PC-9 (cell line): ENCODE measurements at places on chromosomes 5 and 9.

DNA sequence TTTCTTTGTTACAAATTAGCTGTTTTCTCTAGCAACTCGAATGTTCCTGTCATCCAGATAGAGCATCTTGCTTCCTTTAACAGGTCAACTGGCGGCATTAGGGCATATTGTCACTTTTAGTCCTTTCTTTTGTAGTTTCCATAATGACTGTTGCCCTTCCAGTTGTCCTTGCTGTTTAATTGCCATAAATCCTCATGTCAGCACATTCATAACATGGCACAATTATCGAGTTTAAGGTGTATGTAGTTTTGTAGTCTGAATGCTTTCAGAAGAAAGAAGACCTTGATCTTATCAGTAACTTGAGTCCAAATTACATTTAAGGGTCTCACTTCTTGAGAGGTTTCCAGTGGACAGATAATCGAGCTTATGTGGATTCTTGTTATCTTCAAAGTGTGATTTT, 161.7 kb upstream of the CDH12 start:
- no peaks in the 10 kb centered on the region for H3K36me3 ChIP-seq
- H3K27ac ChIP-seq: no peak overlapping the region
- no peak for DNase-seq
- no peaks in the 10 kb centered on the region for H3K27me3 ChIP-seq
- no peak overlapping the region for H3K4me3 ChIP-seq

DNA sequence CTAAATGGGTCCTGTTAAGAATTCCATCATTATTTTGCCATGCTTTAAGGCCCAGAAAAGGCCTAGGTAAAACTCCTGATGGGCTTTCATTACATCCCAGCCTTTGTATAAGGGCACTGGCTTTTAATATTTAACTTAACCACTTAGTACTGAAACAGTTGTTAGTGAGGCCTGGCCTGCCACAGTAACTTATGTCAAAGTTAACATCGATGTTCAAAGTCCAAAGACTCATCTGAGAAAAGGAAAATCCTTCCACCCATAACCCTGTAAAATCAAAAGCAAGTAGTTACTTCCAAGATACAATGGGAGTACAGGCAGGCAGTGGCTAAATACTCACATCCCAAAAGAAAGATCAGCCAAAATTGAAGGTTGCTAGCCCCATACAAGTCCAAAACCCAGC, 15.0 kb upstream of the UGT3A1 start:
- H3K4me3 ChIP-seq: no peak overlapping the region
- H3K4me1 ChIP-seq: no peaks in the 10 kb centered on the region
- H3K27me3 ChIP-seq: peaks cover 28% of the 10 kb centered on the region; the same call in 1 of the 2 replicates
- DNase-seq: peak; percentile 32
- no peaks in the 10 kb centered on the region for H3K36me3 ChIP-seq

GRCh38 chr9:117365438-117365837, 49.4 kb downstream of the ASTN2 start:
- H3K4me1 ChIP-seq: no peaks in the 10 kb centered on the region
- no peak overlapping the region for H3K4me3 ChIP-seq
- H3K36me3 ChIP-seq: no peaks in the 10 kb centered on the region
- no peak for DNase-seq
- H3K27me3 ChIP-seq: peaks cover 10% of the 10 kb centered on the region; the same call in 1 of the 2 replicates

DNA sequence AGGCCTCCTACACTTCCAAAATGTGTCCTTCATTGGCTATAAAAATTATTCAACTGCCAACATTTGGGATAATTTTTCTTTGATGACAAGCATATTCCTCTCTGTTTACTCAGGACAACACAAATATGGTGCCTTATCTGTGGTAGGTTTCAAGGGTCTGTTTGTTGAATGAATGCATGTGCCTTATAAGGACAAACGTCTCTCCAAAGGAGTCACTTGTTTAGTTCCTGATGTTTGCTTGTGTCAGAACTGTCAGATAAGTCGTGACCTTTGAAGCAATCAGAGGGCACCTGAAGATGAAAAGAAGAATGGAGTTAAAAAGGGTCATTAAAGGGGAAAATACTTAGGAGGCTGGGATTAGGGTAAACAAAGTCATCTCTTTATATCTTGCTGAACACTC, 3.6 kb upstream of the OR1J2 start:
- no peaks in the 10 kb centered on the region for H3K4me1 ChIP-seq
- H3K4me3 ChIP-seq: no peak overlapping the region
- H3K36me3 ChIP-seq: no peaks in the 10 kb centered on the region
- H3K27me3 ChIP-seq: peaks cover 9% of the 10 kb centered on the region

DNA sequence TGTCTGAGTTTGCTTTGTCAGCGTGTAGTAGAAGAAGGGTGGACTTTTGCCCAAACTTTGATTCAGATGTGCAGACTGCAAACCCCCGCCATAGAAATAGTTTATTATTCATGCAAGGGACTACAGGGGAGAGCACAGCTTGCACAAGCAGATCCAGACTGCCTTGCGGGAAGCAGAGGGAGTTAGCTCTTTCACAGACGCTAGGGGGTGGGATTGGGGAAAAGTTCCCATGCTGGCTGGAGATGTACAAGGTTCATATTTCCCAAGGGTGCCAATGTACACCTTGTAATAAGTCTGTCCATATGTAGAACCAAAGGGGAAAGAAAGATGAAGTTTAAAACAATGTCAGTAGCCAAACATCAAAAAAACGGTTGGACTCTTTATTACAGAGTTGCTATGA, 749.7 kb upstream of the COX7C start:
- H3K27me3 ChIP-seq: no peaks in the 10 kb centered on the region
- H3K27ac ChIP-seq: no peak overlapping the region
- H3K4me3 ChIP-seq: no peak overlapping the region
- no peaks in the 10 kb centered on the region for H3K4me1 ChIP-seq
- no peaks in the 10 kb centered on the region for H3K36me3 ChIP-seq

GRCh38 chr9:105385381-105385985, 62.4 kb upstream of the FSD1L start:
- no peaks in the 10 kb centered on the region for H3K27me3 ChIP-seq
- no peak for DNase-seq
- no peaks in the 10 kb centered on the region for H3K4me1 ChIP-seq

- peaks cover 33% of the 10 kb centered on the region for H3K4me1 ChIP-seq
- H3K4me3 ChIP-seq: no peak overlapping the region
- peak overlapping the region; percentile 95 for H3K27ac ChIP-seq
- DNase-seq: peak; percentile 77
These were observed 55.3 kb downstream of the ZNF366 start for GRCh38 chr5:72451741-72452505.

GRCh38 chr9:28770226-28770625, 1196.9 kb upstream of the C9orf72 start:
- H3K27me3 ChIP-seq: no peaks in the 10 kb centered on the region
- no peak overlapping the region for H3K4me3 ChIP-seq
- no peaks in the 10 kb centered on the region for H3K36me3 ChIP-seq
- no peak overlapping the region for H3K27ac ChIP-seq

- no peak overlapping the region for H3K27ac ChIP-seq
- no peak for DNase-seq
- no peaks in the 10 kb centered on the region for H3K4me1 ChIP-seq
- no peak overlapping the region for H3K4me3 ChIP-seq
- H3K36me3 ChIP-seq: no peaks in the 10 kb centered on the region
- no peaks in the 10 kb centered on the region for H3K27me3 ChIP-seq
These were observed 136.1 kb upstream of the ELAVL2 start for GRCh38 chr9:23962101-23962500.
